Kasumi-1 (cell line): ENCODE measurements at places on chromosomes 2 and 18.

DNA sequence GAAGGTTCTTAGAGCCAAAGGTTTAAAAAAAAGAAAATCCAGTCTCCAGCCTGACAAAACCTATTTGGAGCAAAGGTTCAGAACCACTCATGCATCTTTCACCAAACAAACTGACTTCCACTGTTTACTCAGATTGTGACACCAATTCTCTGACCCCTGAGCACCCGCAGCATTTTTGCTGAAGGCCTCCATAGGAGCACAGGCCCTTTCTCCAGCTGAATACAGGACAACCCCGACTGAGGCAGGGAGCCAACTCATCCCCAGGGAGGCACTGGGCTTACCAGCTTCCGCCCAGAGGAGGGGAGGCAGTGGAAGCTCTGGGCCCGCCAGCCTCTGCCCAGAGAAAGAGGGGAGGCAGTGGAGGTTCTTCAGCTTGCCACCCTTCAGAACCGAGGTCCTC is 51.0 kb upstream of the CNGA3 start:
- DNase-seq = no peak

DNA sequence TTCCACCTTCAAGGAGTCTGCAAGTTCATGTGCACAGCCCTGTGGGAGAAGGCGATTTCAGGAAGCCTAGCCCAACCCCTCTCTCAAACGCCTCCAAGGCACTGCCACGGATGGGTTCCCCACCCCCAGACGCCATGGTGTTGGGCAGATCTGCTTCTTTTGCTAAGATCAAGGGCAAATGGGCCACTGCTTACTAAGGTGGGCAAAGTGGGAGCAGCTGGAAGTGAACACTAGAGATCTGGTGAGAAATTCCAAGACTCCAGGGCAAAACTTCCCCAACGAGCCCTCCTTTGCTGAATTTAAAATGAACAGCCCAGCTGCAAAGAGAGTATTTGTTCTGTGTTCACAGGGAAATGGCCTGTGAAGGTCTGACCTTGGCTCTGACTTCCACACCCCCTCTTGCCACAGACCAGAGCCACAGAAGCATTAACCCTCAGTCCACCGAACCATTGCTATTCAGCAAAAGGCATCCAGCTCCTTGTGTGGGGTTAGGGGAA is 45.1 kb upstream of the ZBTB7C start:
- DNase-seq = no peak

GRCh38 chr2:233917116-233917515 is at the start of gene TRPM8:
TSS of gene TRPM8 (plus strand) at chr2:233917373. CDS start at chr2:233926538, 9,165 bp downstream.
- no peak for DNase-seq

DNA sequence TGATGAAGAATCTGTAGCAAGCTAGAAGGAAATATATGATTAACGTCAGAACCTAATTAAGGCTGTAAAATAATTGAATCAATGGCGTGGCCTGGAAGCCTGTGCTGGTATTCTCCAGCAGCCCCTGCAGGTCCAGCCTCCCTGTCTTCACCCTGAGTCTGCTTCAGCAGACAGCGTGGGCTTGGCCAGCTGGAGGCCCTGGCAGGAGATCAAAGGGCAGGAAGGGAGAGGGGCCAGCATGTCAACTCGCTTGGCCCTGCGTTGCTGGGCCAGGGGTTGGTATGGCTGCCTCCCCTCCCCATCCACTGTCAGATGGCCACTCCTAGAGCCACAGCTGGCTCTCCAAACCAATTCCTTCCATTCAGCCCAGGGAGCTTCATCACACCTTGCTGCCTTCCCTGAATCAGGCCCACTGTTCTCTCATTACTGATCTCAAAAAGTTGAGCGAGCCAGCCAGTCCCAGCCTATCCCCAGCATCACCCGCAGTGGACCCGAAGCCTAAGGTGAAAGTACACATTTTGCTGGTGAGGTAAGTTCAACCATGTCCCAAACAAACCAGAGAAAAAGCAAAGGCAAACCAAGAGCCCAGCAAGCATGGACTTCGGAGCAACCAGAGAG is 228.4 kb upstream of the AGAP1 start:
- no peak for DNase-seq

- no peak for DNase-seq
Observed at GRCh38 chr2:101569886-101570520, 95.1 kb upstream of the RFX8 start.

- DNase-seq = no peak
Observed at GRCh38 chr2:237297421-237298150, 116.4 kb downstream of the COL6A3 start.

DNA sequence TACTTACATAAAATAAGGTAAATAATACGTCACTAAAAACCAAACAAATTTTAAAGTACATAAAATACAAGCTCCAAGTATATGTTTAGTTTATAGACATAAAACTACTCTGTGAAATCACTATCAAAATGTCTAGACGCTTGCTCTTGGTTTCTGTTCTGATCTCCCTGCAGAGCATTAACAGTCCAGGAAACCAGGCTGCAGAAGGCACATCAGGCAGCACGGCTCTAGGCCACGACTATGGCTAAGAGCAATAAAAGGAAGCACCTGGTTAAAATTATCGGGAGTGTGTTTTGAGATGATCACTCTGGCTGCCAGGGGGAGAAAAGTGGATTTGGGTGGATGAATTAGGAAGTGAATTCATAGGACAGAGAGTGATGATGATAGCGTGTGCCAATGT is 196.0 kb upstream of the SPHKAP start:
- DNase-seq = peak; percentile 61

- DNase-seq = no peak
Observed at GRCh38 chr2:196959734-196960338, 33.3 kb upstream of the PGAP1 start.

GRCh38 chr18:80035997-80036396 is 1.8 kb downstream of the RBFA start:
- DNase-seq = no peak

DNA sequence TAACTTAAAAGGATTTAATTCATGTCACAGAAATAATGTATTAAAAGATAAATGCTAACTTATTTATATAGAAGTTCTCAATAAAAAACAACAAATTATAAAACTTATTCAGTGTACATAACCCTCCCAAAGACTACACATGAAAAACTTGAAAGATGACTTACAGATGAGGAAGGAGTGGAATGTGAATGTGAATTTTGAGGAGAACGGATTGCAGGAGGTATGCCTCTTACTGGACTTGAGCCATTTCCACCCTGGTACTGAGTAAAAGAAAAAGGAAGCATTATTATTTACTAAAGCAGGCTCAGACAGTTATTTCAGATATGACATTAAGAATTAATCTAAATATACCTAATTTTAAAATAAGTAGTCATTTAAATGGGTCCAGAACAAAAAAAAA is 104.4 kb downstream of the TLK1 start:
- DNase-seq = no peak

DNA sequence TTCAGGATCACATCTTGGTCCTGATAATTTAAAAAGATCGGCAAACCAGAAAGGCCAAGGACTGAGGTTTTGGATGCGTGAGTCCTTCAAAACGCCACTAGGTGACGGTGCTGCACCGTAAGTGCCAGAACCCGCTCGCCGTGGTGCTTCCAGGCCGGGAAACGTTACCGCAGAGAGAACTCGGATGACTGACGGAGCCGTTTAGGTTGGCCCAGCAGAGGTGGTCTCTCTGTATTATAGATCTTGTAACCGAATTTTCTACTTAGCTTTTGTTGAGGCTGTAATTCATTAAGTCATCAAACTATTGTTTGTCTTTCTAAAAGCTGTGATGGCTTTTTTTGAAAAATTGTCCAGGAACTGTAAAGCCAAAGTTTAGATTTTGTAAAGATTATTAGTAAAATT is 39.8 kb upstream of the ADCYAP1 start:
- DNase-seq = peak; percentile 88

GRCh38 chr18:78242254-78242643 is 737.4 kb upstream of the SALL3 start:
- no peak for DNase-seq

DNA sequence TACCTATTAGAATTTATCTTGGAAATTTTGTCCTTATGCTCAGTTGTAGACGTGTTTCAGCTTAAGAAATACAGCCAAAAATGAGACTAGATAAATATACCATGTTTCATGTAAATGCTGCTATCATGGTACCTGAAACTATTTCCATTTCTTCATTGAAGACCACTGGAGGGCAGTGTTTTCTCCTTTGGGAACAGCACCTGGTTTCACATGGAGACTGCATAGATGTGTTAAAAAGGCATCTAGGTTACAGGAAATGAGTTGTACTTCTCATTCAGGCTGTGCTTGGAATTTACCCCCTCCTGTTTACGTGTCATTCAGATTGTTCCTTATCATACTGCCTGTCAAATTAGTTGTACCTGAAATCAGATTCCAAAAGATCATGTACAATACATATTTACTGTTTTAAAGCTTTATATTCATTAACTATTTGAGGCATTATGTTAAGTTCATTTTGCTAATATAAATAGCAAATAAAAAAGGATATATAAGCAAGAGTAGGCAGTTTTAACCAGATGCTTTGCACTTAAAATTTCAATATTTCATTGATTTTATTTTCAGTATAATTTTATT is 57.3 kb upstream of the PSMD14 start:
- DNase-seq = peak; percentile 55

DNA sequence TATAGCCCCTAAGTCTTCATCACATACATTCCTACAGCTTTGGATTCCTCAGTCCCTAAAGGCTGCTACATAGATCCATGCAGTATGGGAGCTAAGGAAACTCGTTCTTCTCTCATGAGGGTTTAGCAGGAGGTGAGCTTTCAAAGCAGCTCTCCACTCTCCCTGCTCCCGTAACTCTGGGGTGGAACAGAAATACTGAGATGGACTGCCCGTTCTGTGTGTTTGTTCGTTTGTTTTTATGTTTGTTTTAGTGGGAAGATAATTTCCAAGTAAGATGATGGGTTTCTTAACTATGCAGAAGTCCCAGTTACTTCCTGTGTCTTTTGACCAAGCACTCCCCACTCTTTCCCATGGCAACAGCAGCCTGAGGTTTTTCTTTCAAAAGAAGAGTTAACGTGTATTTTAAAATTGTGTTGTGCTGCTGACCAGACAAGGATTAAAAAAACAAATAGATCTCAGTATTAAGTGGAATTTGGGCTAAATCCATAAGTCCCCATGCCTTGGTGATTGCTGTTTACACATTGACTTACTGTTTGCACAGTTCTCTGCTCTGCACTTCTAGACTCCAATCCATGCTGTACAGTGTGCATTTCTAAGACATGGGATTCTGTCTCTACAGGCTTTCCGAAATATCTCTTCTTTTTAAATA is 156.4 kb upstream of the SH3BP4 start:
- DNase-seq = no peak

DNA sequence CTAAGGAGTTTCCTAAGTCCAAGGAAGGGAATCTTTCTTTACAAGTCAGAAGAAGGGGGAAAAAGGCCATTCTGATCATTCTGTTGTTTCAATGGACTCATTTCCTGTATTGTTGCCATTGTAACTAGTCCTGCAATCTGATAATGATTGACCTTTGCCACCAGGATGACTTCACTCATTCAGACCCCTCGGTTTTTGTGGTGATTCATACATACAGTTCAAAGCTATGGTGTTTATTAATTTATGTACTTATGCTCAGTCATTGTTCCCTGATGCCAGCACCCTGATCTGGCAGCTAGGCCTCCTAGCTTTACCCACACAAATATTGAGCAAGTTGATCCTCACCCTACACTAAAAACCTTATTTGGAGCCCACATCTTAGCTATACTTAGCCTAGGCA is 57.6 kb upstream of the ZNF519 start:
- no peak for DNase-seq

DNA sequence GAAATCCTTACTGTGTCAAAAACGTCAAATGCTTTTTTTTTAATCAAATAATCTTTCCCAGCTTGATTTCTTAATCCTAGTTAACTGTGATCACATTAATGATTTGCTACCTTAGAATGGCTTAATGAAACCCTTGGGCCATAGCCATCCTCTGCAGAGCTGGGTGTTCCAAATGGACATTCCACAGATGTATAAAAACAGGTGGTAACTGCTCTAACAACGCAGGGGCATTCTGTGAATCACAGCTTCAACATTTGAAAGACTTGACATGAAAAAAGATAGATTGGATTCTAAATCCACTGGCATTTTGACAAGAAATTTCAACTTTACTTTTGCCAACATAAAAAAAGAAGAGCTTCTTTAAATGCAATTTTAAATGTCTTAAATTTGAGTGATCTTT is 69.8 kb upstream of the RASGRP3 start:
- no peak for DNase-seq

DNA sequence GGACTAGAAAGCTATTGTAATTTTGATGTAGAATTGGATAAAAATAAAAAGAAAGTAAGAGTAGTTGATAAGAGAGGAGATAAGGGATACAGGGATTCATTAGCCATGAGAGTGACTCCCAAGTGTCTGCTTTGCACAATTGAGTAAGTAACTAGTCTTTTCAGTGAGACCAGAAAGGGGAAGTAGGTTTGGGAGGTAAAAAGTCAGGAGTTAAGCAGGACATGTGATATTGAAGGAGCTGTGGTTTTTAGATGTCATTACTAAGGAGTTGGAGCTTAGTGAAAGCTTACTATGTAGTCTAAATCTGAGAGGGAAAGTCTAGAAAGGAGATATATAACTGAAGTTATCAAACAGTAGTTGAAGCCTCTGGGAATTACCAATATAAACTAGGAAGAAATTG is 93.4 kb downstream of the SLC5A7 start:
- peak; percentile 90 for DNase-seq

DNA sequence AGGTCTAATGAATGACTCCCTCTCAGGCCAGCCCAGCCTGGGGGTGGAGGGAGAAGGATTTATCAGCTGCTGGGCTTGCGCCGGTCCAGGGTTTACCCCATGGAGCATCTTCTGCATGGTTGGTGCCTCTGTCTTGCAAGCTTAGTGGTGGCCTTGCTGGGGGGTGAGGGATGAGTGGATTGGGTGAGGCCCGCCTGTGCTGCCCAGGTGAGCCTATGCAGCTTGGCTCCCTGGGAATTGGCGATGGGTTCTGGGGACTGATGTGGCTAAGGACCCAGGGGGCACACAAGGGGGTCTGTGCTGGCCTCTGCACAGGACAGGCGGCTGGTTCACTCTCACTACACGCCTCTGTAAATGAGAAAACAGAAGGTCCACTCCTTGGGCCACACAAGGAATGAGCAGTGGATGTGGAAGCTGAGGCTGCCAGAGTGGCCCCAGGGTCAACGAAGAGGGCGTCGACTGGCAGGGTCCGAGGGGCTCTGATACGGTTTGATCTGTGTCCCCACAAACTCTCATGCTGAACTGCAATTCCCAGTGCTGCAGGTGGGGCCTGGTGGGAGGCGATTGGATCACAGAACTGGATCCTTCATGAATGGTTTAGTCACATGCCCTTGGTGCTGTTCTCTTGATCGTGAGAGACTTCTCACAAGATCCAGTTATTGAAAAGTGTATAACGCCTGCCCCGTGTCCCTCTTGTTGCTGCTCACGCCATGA is 151.6 kb upstream of the HDAC4 start:
- no peak for DNase-seq
